Lower lobe of right lung (tissue), 2 donors: ENCODE measurements at places on chromosomes 7 and 10. TPM values are rescaled to one million over a fixed set of nuclear protein-coding genes. Genes with fewer than 3 reads are reported as not detected.
A peak's percentile ranks its signal among the peaks of the same experiment; 100 is the strongest.

ZNF117 gene
- total RNA-seq = 22.0 TPM

CDC14C gene
- not detected for total RNA-seq

NEUROG3 gene
- total RNA-seq = not detected

DNA sequence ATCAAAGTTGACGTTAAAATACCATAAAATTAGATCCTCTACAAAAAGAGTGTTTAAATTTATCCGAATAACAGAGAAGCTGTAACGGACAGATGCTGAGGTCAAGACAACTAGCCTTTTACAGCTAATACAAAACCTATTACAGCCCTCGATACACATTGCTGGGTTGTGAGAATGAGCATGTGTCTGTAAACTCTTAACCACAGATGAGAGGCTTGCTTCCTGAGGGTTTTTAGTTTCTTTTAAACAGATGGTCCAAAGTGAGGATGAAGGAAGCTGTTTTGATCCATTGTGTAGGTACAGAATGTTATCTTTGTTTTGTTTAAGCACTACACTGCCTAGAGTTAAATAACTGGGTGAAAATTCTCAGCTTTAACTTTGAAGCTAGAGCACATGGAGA is 578.2 kb downstream of the PARD3 start:
- no peaks in the 10 kb centered on the region for H3K27me3 ChIP-seq
- DNase-seq = no peak
- H3K36me3 ChIP-seq = no peaks in the 10 kb centered on the region
- H3K27ac ChIP-seq = no peak overlapping the region

DNA sequence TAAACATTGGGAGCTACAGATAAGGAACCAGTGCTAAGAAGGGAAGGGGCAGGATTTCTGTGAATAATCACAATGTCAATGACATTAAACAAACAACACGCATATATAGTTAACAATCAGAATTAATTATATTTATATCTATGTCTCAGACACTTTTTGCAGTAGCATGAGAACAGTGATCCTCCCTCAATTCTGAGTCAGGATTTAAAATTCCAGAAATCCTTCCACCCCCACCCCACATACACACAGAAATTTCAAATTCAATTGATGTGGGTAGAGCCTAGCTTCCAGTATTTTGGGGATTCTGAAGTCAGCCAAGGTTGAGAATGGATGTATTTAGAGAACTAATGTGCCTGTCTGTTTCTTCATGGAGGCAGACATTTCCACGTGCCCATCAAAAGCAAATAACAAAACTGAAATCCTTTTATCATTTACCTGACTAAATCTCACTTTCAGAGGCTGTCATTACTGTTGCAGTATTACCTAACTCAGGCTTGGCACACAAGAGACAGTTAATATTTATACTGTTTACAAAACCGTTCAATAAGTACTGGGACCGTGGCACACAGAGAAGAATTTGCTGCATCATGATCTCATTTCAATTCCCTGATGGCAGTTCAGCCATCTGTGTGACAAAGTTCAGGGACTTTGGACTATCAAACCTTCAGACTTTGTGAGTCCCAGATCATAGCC is 116.6 kb upstream of the PALS2 start:
- H3K27ac ChIP-seq = no peak overlapping the region
- DNase-seq = no peak
- no peaks in the 10 kb centered on the region for H3K36me3 ChIP-seq
- H3K4me1 ChIP-seq = no peaks in the 10 kb centered on the region

- H3K27me3 ChIP-seq = no peaks in the 10 kb centered on the region
- no peak for DNase-seq
- no peak overlapping the region for H3K27ac ChIP-seq
- H3K36me3 ChIP-seq = no peaks in the 10 kb centered on the region
- no peaks in the 10 kb centered on the region for H3K4me1 ChIP-seq
These were observed 677.8 kb downstream of the SDK1 start for GRCh38 chr7:3978839-3979238.

- H3K36me3 ChIP-seq = no peaks in the 10 kb centered on the region
- no peaks in the 10 kb centered on the region for H3K27me3 ChIP-seq
- H3K4me1 ChIP-seq = no peaks in the 10 kb centered on the region
- H3K27ac ChIP-seq = no peak overlapping the region
- DNase-seq = no peak
These were observed 88.5 kb downstream of the PRLHR start for GRCh38 chr10:118506671-118507590.

DNA sequence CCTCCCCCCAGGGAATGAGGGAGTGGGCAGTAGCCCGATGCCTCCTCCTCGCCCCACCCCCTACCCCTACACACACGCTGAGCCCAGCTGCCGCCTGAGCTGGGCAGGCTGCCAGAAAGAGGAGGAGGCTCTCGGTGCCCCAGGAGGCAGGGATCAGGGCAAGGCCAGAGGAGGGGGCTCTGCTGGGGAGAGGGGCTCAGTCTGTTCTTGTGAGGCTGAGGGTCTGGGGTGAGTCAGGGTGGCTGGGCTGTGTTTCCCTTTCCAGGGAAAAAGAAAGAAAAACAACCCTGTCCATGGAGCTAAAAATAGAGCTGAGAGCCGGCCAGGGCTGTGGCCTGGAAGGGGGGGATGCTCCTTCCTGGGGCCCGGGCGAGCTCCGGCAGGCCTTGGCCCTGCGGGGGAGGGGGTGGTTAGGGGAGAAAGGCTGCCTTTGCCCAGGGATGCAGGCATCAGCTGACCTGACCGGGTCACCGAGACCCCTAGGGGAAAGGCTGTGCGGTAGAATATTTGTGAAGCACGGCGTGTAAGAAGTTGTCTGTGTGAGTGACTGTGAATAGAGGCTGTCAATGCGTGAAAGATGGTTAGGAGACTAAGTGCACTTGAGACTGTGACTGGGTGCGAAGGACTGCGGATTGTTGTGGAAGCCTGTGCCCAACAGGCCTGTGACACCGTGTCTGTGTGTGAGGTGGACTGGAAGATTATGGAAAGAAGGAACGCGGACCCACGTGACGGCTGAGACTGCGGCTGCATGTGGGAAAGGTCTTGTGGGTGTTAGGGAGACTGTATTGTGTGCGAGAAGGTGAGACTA is 1.2 kb upstream of the LZTS2 start:
- H3K36me3 ChIP-seq = peaks cover 16% of the 10 kb centered on the region
- peak overlapping the region; percentile 75 for H3K4me3 ChIP-seq
- no peaks in the 10 kb centered on the region for H3K27me3 ChIP-seq
- H3K27ac ChIP-seq = peak overlapping the region; percentile 98
- H3K4me1 ChIP-seq = peaks cover 48% of the 10 kb centered on the region

GRCh38 chr7:27998382-27998781 is 182.2 kb downstream of the JAZF1 start:
- no peak overlapping the region for H3K4me3 ChIP-seq
- no peak overlapping the region for H3K27ac ChIP-seq
- no peaks in the 10 kb centered on the region for H3K36me3 ChIP-seq
- no peak for DNase-seq
